ENCODE measurements at places on chromosomes 3 and 15. TPM values are rescaled to one million over a fixed set of nuclear protein-coding genes. Genes with fewer than 3 reads are reported as not detected.
A peak's percentile ranks its signal among the peaks of the same experiment; 100 is the strongest.

- DNase-seq, result no peak
These were observed 33.7 kb downstream of the FLNB start for GRCh38 chr3:58041826-58042324.

- DNase-seq, result no peak
These were observed 28.9 kb upstream of the OSTN start for GRCh38 chr3:191170097-191170496.

DNA sequence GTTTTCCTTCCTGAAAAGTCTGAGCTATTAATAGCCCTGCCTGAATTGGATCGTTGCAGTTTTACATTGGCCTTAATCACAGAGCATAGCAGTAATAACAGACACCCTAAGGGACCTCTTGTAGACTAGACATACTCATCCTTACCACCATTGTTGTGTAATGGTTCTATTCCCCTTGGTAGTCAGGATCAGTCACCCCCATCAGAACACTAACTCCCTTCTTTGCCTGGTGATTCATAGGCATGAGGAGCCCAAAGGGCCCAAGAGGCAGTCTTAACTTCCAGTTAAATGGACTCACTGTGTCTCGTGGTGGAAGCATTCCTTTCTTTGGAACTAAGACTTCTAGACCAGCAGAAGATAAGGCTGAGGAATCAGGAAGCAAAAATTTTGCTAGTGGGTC lies 20.2 kb downstream of the CGGBP1 start:
- no peak for DNase-seq

DNA sequence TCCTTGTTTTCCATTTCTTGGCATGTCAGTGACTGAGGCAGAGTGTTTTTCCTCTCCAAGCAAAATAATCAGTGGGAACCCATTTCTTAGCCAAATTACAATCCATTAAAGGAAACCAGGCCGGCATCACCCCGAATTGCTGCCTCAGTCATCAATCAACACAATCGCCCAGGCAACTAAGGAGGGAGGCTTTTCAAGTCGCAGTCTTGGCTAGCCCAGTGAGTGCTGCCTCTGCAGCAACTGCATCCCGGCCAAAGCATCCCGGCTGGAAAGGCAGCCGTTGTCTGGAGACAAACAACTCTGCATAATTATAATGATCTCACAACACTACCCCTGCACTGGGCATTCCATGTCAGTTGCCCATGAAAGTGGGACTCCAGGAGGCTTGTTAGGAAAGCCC lies 213.5 kb upstream of the PRICKLE2 start:
- no peak for DNase-seq

DNA sequence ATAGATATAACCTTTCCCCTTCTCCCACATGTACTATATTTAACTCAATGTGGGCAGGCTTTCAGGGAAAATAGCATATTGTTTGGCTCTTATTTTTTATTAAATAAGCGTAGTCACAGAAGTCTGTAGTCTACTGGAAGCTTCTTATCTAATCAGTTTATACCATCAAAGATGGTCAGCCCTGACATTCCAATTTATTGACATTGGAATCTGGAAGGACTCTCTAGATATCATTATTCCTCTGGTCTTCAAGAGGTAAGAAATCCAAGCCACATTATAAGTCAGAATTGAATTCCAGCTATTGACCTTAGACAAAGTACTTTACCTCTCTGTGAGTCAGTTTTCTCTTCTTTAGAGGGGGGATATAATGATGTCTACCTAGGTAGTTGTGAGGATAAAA lies 38.5 kb upstream of the SCAANT1 start:
- no peak for DNase-seq

DNA sequence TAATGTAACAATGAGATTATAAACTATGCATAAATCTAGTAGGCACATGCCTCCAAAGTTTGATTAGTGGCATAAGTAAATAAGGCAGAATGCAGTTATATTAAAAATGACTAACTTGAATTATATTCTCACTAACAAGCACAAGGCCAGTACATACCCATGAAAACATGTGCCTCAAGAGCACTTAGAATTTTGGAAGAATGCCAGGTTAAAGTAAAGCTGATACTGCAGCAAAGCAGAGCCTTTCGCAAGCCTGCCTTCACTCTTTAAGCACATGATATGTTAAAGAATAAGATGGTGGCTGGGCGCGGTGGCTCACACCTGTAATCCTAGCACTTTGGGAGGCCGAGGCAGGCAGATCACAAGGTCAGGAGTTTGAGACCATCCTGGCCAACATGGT lies 49.0 kb downstream of the KBTBD12 start:
- no peak for DNase-seq

- no peak for DNase-seq
These were observed 97.7 kb upstream of the P2RY1 start for GRCh38 chr3:152737021-152737908.

DNA sequence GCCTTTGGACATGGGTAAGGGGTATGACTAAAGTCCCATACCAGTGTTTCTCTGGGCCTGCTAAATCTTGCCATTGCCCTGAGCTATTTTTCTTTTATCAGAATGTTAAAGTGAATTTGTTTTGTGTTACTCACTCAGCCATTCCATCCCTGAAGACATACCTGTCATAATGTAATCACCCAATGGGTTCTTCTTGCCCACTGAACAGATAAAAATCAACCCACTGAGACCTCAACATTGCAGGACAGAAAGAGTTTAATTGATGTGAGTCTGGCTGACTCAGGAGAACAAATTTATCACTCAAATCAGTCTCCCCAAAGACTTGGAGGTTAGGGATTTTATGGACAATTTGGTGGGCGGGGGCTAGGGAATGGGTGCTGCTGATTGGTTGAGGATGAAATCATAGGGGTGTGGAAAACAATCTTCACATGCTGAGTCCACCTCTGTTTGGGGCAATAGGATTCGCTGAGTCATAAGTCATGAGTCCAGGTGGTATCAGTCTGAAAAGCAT lies 47.4 kb downstream of the ILDR1 start:
- no peak for DNase-seq

GRCh38 chr3:72756900-72757299 lies 91.3 kb downstream of the SHQ1 start:
- DNase-seq, result no peak

GRCh38 chr15:100909565-100909964 lies 9.6 kb upstream of the LRRK1 start:
- DNase-seq, result no peak

- no peak for DNase-seq
These were observed 428.0 kb upstream of the ARHGEF26 start for GRCh38 chr3:153693207-153693606.

- DNase-seq, result no peak
These were observed 30.4 kb downstream of the NXPE3 start for GRCh38 chr3:101809178-101810021.

DNA sequence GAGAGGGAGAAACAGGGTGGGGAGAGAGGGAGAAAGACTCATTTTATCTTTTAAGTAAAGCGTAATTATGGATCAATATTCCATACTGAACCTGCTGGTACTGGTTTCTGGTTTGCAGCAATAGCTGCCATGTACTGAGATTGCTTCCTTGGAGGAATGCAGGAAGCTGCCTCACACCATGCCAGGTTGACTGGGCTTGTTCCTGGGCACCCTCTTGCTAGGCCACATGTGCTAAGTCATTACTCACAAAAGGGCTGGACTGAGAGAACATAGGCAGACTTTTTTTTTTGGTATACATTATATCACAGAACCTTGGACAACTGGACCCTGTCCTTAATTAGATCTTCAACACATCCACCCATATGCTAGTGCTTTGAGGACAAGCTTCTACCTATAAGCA lies 193.4 kb downstream of the ZNF621 start:
- DNase-seq, result no peak

- no peak for DNase-seq
These were observed 6.6 kb upstream of the SLCO2A1 start for GRCh38 chr3:134036291-134036690.

- peak; percentile 35 for DNase-seq
These were observed 503 bp downstream of the HLTF start for GRCh38 chr3:149085828-149086231.

- DNase-seq, result no peak
These were observed 89.3 kb downstream of the NR2E3 start for GRCh38 chr15:71899674-71900073.

DNA sequence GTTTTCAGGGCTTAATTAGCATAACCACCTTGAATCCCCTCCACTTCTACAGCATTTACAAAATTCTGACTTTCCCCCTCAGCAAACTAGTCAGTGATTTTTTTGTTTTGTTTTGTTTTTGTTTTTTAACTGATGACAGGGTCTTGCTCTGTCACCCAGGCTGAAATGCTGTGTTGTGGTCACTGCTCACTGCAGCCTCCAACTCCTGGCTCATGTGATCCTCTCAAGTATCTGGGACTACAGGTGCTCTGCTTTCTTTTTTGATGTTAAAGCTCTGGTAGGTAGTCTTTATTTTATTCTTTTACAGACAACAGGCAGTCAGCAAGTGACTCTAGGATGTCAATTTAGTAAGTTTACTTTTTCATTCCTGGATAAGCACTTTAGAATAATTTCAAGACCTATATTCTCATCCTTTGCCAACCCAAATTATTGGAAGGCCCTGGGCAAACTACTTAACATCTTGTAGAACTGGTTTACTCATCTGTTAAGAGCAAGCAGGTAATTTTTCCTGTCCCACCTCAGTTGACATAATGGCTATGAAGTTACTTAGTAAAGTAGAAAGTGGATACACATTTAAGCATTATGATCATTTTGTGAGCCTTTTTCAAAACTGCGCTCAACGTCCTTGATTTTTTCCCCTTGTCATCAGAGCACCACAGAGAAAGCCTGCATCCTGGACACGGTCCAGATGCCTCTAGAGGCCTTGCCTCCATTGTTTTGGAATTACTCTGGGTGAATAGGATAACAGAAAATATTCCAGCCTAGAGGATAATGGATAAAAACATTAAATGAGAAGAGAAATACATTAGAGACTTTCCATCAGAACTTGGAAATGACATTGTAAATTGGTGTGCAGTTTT lies 69.9 kb upstream of the NDUFB4 start:
- no peak for DNase-seq

- DNase-seq, result no peak
These were observed 129.6 kb downstream of the SEMA6D start for GRCh38 chr15:47846876-47847275.

DNA sequence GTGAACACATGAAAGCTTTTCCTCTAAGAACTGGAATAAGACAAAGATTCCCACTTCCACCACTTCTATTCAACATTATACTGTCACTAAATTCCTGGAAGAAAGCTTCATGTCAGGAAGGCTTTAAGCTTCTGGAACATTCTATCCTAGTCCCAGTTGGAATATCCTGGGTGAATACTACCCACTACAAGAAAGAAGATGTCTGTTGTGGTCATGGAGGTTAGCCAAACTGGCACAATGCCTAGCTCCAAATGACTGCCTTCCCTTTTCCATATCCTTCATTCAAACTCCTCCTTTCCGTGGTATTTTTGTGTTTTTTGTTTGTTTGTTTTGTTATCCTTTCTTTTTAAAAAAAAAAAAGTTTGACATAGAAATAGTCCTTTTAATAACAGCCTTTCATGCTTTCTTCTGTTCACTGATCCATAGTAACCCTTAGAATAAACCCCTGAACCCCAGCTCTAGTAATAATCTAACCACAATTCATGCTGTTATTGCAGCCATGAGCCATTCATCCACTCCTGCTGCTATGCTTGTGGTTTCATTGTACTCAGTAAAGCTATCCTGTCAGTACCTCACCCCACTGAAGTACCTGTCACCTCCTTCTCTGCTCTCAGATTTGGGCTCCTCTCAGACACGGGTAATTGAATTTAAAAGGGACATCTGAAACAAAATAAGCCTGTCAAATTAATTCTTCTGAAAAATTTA lies 447.5 kb downstream of the IGSF11 start:
- no peak for DNase-seq

DNA sequence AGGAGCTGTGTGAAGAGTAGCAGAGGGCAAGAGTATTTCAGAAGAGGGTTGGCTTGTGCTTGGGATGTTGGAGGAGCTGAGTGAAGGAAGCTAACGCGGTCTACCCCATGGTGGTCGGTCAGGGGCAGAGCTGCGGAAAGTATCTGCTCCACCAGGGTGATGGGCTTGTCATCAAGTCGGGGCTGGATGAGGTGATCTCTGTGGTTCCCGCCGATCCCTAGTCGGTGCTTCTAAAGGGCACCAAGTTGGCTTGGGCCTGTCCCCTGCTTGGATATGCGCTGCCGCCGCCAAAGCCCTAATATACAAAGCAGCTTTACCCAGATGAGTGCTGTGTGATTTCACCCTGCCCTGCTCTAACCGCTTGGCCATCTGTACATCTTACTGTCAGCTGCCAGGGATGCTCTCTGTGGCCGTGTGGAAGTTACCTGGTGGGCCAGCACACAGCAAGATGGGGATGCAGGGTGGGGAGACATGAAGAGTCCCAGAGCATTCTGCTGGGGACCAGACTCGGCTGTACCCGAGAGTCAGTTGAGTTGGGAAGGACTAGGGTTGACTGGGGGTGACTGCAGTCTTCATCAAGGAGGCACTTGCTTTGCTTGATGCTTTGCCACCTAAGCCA lies 226.1 kb upstream of the BHLHE40 start:
- no peak for DNase-seq

DNA sequence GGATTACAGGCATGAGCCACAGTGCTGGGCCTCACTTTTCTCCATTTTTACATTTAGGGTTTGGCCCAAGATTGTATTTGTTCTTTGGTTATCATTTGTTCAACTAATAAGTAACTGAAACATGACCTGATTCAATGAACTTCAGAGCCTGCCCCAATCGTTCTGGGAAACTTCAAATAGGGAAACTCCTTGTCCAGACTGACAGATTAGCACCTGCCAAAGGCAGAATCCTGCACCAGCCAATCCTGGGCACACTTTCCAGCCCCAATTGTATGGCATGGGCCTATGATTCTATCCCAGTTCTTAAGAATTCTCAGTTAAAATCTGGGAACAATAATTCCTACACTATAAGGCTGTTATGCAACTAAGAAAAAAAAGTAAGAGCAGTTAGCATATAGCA lies 18.3 kb upstream of the RAB43 start:
- DNase-seq, result no peak

GRCh38 chr3:45008117-45008516 lies 18.0 kb upstream of the CLEC3B start:
- DNase-seq, result no peak

DNA sequence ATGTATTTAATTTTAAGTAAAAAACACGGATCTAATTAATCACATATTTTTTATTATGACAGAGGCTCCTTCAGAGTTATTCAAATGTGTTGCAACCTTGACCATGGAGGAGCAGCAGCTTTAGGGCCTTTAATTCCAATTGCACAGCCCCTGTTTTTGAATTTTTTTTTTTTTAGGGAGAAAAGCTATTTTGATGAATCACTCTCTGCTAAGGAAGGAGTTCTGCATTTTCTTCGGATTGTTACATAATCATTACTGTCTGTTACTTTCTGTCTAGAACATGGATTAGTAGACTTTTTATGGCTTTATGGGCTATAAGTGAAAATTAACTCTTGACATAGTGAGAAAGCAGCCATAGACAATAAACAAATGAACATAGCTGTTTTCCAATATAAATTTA lies 90.8 kb downstream of the MCTP2 start:
- DNase-seq, result no peak

The CCDC33 gene
- 6.2 TPM for polyA plus RNA-seq

The ATP13A4 gene
- 1.7 TPM for polyA plus RNA-seq

The PARP15 gene
- 0.31 TPM for polyA plus RNA-seq

The CLDN16 gene
- polyA plus RNA-seq, result 51.5 TPM

The SLC24A5 gene
- polyA plus RNA-seq, result 0.54 TPM

The ATRIP gene
- polyA plus RNA-seq, result 14.1 TPM

The SERINC4 gene
- 0.26 TPM for polyA plus RNA-seq

The LNP1 gene
- polyA plus RNA-seq, result 8.7 TPM

The TRPM1 gene
- 0.47 TPM for polyA plus RNA-seq

The CDCP1 gene
- polyA plus RNA-seq, result 2.0 TPM

The MOBP gene
- 0.14 TPM for polyA plus RNA-seq

The HYAL1 gene
- polyA plus RNA-seq, result 6.4 TPM

The GUCA1C gene
- polyA plus RNA-seq, result 0.26 TPM
